ENCODE measurements at places on chromosomes 16 and 17.
A peak's percentile ranks its signal among the peaks of the same experiment; 100 is the strongest.

- no peak for DNase-seq
These were observed 470.1 kb downstream of the TOX3 start for GRCh38 chr16:52076801-52077201.

DNA sequence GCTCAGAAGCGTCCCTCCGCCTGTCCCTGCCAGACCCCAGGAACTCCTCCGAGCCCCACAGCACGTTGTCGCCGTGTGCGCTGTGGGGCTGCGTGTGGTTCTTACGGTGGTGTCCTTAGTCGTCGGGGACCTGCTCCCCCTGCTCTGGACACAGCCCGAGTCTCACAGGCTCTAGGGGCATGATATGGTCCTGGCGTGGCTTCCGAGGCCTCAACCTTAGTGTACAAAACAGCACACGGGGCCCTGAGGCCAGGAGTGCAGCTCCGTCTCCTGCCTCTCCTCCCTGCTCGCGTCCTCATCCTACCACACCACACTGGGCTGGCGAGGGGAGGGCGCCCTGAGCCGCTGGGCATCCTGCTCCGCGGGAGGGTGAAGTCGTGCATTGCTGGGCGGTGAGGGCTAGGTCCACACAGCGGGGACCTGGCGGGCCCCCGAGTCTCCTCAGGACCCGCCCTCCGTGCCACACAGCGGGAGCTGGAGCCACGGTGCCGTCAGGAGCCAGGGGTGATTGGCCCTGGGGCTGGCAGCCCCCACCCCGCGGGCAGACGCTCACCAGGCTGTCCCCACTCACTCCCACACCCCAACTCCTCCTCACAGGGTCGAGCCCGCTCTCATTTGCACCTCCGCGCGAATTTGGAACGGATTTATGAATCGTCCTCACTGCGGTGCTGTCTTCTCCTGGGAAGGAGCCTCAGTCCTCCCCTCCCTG, 1.2 kb upstream of the MAFG start:
- no peak for DNase-seq

DNA sequence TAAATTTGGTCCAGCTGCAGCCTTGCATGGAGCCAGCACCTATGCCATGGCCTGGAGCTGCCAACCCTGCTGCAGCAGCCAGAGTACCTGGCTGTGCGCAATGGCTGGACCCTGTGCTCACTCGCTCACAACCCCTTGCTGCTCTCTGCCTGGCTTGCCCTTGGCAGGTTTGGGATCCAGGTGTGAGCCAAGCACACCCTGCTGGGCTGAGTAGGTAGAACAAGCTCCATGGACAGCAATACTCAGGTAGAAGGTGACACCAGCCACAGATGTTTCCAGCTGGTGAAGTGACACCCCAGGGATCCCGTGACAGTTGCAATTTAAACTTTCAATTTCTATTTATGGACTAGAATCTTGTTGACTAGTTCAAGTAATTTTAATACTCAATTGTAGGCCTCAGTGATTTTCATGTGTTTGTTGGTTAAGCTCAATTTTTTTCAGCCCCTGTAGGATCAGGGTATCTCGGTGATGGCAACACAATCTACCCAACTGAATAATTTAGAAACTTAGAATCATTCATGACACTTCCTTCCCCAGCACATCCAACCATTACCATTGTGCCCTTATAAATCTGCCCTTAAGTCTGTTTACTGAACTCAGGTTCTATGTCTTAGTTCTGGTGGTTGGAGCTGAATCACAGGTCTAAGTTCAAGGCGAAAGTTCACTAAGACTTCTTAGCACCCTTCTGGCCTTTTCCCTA, 480.0 kb downstream of the PMP22 start:
- DNase-seq = peak; percentile 7

DNA sequence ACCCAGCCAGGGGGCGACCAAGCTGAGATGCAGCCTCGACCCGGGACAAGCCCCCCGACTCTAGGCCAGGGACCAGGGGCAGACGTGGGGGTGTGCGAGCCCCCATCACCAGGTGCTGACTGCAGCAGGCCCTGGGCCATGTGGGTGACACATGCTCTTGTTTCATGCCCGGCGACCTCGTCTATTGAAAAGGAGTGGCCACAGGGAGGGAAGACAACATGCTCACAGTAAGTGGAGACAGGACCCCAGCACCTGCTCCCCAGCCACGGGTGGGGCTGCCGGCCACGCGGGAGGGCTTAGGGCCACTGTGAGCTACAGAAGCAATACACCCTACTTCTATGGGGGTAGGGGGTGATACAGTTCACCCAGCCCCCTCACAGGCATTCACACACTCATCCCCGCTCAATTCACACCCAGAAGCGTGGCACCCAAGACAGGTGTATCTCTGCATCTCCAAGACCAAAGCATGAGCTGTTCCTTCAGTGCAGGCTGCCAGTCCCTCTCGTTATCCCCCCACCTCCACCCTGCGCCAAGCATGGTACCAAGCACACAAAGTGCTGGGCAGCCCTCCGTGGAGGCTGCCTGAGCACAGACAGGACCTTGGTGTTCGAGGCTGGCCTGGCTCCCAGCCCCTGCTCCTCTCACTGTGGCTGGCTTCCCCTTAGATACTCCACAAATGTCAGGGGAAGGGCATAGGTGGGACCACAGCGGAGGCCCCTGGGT, 13.6 kb downstream of the VASN start:
- DNase-seq = no peak

GRCh38 chr16:2152695-2153506, 2.7 kb upstream of the TRAF7 start:
- peak; percentile 42 for DNase-seq

DNA sequence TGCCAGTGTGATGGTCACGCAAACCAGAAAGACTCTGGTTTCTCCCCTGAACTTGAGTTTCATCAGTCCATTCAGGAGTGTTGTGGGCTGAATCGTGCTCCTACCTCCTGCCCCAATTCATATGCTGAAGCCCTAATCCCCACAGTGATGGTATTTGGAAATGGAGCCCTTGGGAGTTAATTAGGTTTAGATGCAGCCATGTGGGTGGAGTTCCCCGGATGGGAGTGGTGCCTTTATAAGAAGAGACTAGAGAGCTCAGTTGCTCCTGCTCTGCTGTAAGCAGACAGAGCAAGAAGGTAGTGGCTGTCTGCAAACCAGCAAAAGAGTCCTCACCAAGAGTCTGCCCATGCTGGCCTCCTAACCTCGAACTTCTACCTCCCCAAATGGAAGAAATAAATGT, 160.3 kb upstream of the DYNLRB2 start:
- DNase-seq = no peak

DNA sequence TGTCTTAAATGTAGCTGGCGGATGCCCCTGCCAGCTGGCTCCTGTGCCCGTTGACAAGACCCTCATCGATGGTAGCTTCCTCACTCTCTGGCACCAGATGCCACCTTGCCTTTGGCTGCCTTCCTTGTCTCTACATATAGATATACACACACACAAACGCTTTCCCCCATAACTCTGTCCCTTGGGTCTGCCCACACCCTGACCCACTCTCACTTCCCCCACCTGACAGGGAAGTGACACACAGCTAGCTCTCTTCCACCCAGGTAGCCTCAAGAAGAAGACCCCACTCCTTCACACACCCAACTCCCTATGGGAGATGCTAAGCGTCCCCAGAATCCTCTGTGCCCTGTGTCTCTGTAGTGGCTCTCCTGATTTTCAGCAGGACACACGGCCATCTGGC, 25.6 kb downstream of the JUP start:
- no peak for DNase-seq

- no peak for DNase-seq
These were observed 331.3 kb downstream of the SEC14L1 start for GRCh38 chr17:77471984-77472461.
